ENCODE measurements at places on chromosomes 11 and 22.

GRCh38 chr22:41808400-41808799 lies 7.9 kb downstream of the CCDC134 start:
- no peak for DNase-seq

- no peak for DNase-seq
Measured at GRCh38 chr11:134330611-134331353, 1.0 kb upstream of the GLB1L2 start.

DNA sequence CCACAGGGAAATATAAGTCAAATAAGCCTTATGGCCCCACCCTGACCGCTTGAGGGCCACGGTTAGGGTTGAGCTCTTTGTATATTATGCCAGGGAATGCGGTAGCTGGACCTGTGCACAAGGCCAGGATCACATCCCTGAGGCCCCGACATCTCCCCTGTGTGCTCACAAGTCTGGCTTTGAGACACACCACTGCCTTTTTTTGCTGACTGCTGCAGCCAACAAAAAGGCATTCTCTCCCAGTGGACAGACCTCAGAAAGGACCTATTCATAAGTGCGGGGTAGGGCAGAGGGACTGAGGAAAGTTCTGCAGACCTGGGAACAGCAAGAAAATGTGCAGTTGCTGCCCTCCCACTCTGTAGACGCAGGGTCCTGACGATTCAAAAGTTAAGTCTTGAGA lies 3.4 kb upstream of the SIDT2 start:
- no peak for DNase-seq

DNA sequence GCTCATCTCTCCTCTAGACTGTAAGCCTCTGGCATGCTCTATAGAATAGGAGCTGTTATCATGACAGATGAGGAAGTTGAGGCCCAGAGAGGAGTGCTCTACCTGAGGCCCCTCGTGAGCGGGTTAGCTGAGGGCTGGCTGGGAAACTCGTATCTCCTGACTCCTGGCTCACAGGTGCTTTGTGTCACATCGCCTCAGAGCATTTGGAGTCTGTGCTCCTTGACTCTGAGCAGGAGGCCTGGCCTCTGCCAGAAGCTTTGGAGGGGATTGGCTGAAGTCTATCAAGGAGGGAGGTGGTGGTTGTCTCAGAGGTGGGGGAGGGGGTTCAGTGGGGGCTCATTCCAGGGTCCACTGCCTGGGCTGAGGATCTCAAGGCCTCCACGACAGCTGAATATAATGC lies 7.4 kb downstream of the KCNC1 start:
- peak; percentile 16 for DNase-seq

GRCh38 chr11:14636119-14636518 lies 7.5 kb upstream of the PDE3B start:
- no peak for DNase-seq

GRCh38 chr11:118621784-118622375 lies 14.5 kb downstream of the PHLDB1 start:
- no peak for DNase-seq

- no peak for DNase-seq
Measured at GRCh38 chr11:100072131-100072530, 615.0 kb upstream of the ARHGAP42 start.

DNA sequence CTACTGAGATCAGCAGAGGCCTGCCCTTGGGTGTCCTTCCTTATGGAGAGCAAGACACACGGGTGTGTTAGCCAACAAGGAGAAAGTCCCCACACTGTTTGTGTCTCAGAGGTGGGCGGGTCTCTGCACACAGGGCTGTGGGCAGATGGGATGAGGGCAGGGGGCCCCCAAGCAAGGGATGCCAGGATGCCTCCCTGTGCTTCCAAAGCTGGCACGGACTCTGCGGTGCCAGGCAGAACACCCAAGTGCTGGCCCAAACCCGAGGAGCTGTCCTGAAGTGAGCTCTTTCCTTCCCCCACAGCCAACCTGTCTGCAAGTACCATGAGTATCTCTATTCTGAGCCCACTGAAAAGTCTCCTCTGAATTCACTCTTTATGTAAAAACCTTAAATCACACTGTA lies 273.3 kb downstream of the CTTN start:
- no peak for DNase-seq

- peak; percentile 55 for DNase-seq
Measured at GRCh38 chr11:119172513-119172912, 4.0 kb downstream of the NLRX1 start.

DNA sequence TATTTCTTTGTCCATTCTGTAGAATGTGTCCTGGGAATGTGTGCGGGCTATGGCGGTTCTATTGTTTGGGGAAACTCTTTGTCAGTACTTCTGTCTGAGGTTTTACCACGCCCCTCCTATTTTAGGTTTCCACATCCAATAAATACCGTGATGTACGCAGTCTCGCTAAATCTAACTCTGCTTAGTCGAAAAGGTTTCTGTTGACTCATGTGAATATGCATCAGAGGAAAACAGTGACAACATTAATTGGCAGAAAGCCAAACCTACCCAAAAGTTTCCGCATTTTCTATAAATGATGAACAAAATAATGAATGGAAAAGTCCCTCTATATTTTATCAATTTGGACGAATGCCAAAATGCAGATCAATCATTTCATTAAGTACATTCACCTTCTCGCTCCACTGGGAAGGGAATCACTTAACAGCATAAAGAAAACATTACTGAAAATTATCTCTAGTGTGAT lies 143.4 kb downstream of the MAML2 start:
- DNase-seq: no peak

DNA sequence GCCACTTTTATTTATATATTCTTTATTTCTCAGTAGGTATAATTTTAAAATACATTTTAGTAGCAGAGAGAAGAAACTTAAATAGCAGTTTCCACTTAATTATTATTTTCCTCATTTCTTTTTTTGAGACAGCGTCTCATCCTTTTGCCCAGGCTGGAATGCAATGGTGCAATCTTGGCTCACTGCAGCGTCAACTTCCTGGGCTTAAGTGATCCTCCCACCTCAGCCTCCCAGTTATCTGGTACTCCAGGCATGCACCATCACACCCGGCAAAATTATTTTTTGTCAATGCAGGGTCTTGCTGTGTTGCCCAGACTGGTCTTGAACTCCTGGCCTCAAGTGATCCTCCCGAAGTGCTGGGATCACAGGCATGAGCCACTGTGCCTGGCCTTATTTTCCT lies 38.3 kb downstream of the ATG13 start:
- DNase-seq: no peak

- DNase-seq: peak; percentile 12
Measured at GRCh38 chr11:70644343-70645060, 246.2 kb downstream of the CTTN start.

Measured in Right ventricle myocardium superior (tissue), 1 donor.